SK-N-SH (cell line): ENCODE measurements at places on chromosomes 6 and 20.

DNA sequence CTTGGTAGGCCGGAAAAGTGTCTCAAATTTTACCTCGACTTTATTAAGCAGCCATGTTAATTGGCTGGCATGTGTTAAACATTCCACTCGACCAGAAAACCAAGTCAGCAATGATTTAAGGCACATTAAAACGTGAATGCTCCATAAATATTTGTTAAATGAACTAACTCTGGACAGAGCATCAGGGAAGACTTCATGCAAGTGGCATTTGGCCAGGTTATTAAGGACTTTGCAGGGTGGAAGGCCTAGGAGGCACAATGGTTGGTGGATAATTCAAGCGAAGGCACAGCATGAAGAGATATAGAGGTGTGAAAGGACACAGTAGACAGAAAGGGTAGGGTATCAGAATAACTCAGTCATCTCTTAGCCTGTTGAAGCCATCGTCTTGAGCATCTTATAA is 23.0 kb downstream of the ELOVL5 start:
- DNase-seq = no peak

DNA sequence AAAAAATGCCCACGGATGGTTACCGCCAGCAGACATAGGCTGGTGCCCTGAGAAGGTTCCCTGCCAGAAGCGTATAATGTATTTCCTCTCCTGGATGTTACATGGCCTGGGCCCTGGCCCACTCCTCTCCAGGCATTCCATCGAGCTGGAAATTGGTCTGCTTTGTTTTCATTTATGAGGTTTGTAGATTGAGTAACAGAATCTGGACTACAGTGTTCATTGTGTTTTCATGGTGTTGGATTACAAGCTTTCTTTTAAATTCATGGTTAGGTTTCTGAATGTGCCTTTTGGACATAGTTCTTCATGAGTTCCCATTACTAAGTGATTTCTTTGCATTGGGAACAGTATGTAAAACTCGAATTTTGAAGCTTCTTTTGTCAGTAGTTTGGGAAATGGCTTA is 6.4 kb downstream of the TIAM2 start:
- DNase-seq = no peak

GRCh38 chr6:88263591-88263990 is 97.4 kb upstream of the CNR1 start:
- DNase-seq = no peak

DNA sequence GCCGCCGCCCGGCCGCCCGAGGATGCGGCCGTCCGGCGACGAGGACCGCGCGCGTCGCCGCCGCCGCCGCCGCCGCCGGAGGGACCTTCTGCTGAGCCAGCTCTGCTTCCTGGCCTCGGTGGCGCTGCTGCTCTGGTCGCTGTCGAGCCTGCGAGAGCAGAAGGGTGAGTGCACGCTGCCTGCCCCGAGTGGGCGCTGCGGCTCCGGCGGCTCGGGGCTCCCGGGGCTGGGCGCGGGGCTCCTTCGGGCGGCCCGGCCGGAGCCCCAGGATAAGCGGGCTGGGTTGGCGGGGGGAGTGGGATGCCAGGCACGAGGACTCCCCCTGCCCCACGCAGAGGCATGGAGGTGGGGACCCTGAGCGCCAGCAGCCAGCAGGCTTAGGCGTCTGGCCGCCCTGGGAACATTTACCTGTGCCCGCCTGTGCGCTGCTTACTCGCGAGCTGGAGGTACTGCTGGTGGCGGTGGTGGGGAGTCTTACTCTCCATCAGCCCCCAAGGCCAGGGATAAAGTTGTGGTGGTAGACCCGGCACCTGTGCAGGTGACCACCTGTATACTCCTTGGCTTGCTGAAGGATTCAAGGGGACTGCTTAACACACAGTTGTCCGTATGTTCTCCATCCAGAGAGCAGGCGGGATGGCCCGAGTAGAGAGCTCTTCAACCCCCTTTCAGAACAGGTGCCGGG is 520 bp downstream of the SLC24A3 start:
- peak; percentile 53 for DNase-seq

- peak; percentile 91 for DNase-seq
Observed at GRCh38 chr20:17617212-17617867, 47.5 kb downstream of the DSTN start.

DNA sequence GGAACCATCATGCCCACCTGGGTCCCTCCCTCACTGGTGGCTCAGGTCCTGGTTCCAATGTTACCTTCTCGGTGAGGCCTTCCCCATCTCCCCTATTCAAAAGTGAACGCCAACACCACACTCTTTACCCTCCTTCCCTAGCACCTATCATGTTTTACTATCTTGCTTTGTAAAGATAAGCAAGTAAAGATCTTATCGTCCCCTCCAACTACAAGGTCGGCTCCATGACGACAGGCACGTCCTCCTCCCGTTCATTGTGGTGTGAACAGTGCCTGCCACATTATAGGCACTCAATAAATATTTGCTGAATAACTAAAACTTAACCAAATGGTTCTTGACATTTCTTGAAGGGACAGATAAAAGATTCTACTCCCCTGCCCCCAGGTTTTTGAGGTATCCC is 147.1 kb downstream of the PREX1 start:
- no peak for DNase-seq

GRCh38 chr6:77433888-77434287 is 29.4 kb downstream of the HTR1B start:
- DNase-seq = no peak

DNA sequence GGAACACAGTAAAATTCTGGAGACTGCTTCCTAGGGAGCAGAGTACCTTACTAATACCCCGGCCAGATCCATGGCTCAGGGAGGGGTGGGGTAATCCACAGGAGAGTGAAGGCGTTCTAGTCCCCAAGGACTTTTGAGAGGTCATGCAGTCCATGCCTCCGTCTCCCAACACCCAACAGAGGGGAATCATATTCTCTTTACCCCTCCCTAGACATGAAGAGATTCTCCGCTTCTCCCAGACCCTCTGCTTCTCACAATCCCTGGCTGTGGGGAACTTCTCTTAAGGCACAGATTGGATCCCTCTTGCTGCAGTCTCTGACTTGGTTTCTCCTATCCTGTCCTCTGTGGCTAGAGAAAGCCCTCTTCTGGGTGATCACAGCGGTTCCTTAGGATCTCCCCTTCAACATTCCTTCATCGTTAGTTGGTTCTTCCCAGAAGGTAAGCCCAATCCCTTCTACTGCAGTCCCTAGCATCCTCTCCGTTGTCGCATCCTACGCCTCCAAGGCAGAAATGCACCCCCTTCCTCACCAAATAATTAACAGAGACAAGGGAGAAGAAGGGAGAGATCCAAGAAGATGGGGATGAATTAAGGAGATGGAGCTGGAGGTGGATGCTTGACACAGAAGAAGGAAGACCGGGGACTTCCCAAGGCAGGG is 562 bp downstream of the GGT7 start:
- peak; percentile 33 for DNase-seq

DNA sequence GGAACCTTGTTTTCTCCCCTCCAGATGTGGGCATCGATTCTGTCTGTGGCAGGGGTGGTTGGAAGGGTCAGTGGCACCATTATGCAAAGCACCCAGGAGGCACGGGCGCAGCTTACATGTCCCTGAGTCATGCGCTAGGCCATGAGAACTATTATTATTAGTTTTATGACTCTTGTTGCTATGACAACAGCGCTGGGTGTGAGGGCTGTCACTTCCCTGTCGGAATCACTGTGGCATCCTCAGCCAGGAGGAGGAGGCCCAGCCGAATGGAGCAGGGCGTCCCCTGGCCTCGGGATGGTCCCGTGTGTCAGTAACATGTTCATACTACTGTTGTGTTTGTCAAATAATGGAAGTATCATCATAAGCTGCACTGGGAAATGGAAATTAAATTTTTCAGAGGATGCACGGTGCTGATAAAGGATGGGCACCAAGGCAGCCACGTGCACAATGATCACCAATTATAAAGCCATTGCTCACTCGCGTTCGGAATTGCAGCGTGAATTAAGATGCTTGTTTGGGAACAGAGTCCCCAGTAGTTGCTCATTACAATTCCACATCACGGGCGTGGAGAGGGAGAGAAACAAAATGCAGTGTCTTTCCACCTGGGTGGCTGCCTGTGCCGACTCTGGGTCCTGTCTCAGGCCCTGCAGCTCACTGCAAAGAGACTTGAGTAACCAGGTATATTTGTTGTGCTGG is 247.9 kb downstream of the CDH4 start:
- no peak for DNase-seq

DNA sequence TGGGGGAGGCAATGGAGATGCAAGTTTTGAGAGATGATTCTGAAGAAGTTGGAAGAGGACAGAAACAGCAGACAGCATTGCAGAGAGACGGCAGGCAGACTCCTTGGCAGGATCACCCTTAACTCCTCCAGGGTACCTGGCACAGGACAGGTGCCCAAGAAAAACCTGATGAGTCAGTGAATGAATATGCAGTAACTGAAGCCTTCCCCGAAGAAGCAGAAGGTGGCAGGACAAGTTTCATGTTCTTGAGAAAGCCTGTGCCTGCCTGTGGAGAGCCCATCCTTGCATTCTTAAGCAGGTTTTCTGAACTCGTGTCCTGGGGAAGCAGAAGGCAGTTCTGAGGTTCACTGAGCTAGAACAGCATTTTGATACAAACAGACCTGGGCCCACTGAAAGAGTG is 79.6 kb upstream of the SASH1 start:
- no peak for DNase-seq

DNA sequence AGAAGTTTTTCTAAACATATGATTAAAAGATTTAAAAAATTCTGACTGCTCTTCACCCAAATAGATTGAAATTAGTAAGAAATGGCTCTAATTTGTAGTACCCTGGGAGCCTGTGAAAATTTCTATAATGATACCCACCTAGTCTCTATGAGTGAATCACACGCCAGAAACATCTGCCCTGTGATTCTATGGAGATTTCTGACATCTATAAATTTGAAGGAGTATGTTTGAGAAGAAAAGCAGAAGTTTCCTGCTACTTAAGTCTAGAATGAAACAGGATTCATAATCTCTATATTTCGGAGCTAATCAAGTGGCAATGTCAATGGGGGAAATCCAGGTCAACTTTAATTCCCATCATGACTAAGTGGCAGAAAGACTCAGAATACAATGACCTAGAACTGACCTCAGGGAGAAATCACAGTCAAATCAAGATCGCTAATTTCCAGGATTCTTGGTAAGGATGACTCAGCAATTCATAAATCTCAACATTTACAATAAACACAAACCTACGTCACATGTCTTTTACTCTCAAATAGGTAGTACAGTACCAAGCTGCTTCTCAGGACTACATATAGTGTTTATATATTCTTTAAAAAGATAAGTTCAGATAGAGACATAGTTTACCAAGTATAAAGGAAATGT is 186.2 kb upstream of the TNFAIP3 start:
- no peak for DNase-seq

- DNase-seq = no peak
Observed at GRCh38 chr20:32050851-32051556, 1.0 kb upstream of the HCK start.

GRCh38 chr20:19047951-19048296 is 164.5 kb upstream of the SLC24A3 start:
- no peak for DNase-seq

- peak; percentile 42 for DNase-seq
Observed at GRCh38 chr6:84763886-84764331, 489 bp downstream of the TBX18 start.

GRCh38 chr6:586553-586952 is 70.3 kb downstream of the HUS1B start:
- DNase-seq = no peak

GRCh38 chr6:66985816-66986215 is 1278.8 kb upstream of the EYS start:
- DNase-seq = no peak

GRCh38 chr6:139423971-139424667 is 49.7 kb upstream of the CITED2 start:
- DNase-seq = no peak

DNA sequence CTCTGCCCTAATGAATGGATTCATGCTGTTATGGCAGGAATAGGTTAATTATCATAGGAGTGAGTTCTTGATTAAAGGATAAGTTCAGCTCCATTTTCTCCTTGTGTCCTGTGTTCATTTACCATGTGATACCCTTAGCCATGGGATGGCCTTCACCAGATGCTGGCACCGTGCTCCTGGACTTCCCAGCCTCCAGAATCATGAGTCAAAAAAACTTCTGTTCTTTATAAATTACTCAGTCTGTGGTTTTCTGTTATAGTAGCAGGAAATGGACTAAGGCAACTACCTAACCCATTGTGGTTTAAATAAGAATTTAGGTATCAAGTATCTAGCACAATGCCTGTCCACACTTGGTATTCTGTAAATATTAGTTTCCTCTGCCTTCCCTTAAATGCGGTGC is 223.5 kb downstream of the MEI4 start:
- no peak for DNase-seq

- DNase-seq = no peak
Observed at GRCh38 chr6:136209496-136209895, 40.6 kb downstream of the MTFR2 start.

DNA sequence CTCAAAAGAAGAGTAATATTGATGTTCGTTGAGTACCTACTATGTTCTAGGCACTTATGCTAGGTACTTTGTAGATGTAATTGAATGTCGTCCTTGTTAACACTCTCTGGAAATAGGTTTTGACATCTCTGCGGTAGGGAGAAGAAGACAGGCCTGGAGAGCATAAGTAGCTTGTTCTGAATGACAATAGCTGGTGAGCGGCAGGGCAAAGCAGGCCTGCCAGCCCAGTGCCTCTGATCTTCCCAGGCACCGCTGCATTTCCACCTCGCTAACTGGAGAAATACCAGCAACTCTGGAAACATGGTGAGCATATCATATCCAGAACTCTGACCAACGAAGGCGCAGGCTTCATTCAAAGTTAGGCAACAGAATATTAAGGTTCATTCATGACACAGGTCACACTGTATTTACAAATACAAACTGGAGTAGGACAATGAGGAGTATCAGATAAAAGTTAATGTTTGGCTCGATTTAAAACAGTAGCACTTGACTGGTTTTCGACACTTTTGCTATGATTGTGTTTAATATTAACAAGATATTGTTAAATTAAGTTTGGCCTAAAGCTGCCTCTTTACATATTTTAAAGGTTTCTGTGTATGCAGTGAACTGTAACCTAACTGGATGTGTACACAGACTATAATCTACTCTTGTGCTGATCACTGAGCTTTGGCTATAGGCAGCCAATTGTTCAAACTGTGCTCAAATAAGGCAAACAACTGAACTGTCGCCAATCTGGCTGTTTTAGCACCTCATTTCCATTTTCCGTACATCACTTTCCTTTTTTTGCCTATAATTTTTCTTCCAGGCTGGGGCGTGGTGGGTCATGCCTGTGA is 54.1 kb downstream of the PPP1R3G start:
- no peak for DNase-seq

GRCh38 chr20:61503106-61503505 is 251.0 kb downstream of the CDH4 start:
- DNase-seq = no peak

DNA sequence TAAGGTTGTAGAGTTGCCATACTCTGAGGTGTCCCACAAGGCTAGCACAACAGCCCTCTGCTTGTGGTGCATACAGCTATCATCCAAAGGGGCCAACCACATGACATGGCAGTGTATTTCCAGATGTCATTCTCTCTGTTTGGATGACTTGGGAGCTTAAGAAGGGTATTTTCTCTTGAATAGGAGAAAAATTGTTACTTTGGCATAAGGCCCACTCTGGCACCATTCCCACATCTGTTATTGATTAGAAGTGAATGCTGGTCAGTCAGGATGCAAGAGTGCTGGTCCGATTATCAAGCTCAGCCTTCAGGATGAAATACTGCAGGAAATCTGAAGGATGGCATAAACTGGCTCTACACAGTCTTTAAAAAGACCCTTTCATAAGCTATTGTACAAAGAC is 83.6 kb upstream of the C20orf144 start:
- peak; percentile 66 for DNase-seq
